Sciatic nerve (tissue), 2 donors: ENCODE measurements at places on chromosomes 13 and 19.

DNA sequence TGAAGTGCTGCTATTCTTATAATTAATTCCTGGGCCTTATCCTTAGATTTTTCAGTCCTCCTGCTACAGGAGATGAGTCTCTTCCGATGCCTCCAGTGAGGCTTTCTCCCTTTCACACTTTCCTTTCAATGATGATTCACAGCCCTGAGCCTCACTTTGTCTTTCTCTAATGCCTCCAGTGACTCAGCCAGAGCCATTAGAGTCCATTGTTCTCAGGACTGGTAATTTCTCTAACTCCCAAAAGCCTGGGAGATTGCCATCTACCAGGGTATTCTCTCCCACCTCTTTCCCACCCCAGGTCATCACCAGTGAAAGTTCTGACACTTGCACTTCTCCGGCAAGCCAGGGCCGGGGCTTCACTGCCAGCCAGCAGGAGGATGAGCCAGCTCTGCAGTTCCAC is 49.6 kb upstream of the ARGLU1 start:
- no peak for DNase-seq

- peak; percentile 92 for DNase-seq
Observed at GRCh38 chr19:2266183-2266993, 10.2 kb upstream of the JSRP1 start.

- no peak for DNase-seq
Observed at GRCh38 chr13:27500806-27501534, 50.6 kb upstream of the MTIF3 start.

GRCh38 chr13:26786651-26787295 is 26.2 kb upstream of the GPR12 start:
- DNase-seq, result no peak

DNA sequence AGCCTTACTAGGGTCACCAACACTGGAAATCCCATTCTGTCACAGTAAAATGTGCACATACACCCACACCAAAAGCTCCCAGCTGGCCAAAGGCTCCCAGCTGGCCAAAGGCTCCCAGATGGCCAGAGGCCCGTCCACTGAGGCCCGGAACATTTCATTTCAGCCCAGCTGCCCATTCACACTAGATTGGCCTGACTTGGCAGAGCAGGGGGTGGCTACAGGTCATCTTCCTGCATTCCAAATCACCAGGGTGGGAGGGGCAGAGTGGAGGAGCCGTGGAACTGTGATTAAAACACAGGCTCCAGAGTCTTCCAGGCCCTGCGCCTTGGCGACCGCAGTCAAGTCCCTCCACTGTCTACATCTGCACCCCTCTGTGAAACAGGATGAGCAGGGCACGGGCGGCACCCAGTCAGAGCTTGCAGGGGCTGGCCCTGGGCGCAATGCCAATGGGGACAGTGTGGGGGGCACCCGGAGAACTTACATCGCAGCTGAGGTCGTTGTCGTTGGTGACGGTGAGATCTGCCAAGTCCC is 10.1 kb upstream of the PRKD2 start:
- peak; percentile 59 for DNase-seq

DNA sequence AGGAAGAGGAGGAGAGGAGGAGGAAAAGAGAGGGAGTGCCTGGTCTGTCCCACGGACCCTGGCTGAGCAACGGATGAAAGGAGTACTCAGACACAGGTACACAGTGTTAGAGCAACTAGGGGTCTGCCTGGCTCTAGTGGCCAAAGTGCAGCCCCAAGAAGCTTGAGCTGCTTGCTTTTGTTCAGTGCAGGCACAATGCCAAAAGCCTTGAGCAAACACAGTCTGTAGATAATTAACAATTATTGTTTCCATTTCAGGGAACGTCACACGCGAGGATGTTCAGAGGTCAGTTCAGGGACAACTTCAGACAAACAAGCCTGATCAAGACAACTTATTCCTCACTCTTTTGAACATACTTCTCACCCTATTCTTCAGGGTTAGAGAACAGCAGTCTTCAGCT is 32.2 kb upstream of the ZNF726 start:
- DNase-seq, result no peak

DNA sequence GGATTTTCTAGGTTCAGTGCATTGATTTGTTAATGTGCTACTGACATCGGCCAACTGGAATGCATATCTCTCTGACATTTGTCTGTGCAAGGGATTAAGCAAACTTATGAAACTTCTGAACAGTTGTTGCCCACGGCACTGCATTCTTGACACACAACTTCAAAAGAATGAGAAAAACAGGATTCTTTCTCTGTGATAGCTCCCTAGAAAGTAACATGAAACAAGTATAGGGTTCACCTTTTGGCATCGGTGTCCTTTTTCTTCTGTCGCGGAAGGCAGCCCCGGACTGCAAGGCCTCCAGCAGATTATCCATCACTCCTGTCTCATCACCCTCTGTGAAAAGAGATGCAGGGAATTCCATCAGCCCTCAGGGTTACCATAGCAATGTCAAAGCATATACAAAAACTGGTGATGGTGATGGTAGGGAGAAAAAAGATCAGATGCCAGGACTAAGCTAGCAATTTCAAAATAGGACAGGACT is 389.2 kb downstream of the DIAPH3 start:
- DNase-seq, result no peak

GRCh38 chr19:47047763-47048405 is 540 bp downstream of the TMEM160 start:
- peak; percentile 91 for DNase-seq

GRCh38 chr19:3857449-3858003 is 11.3 kb downstream of the ZFR2 start:
- no peak for DNase-seq

- DNase-seq, result peak; percentile 80
Observed at GRCh38 chr19:40596608-40597328, 4.4 kb upstream of the LTBP4 start.

- DNase-seq, result peak; percentile 95
Observed at GRCh38 chr13:45417790-45418534, at the start of gene SLC25A30. Gene SLC25A30, minus strand, starts transcription at chr13:45418373. Its CDS starts 6,948 bp downstream, at chr13:45411425.

GRCh38 chr13:59623206-59623915 is 540.4 kb downstream of the DIAPH3 start:
- DNase-seq, result no peak

GRCh38 chr13:88627071-88627470 is 955.9 kb downstream of the SLITRK5 start:
- DNase-seq, result no peak
